ENCODE measurements at places on chromosomes 2 and 18. TPM values are rescaled to one million over a fixed set of nuclear protein-coding genes. Genes with fewer than 3 reads are reported as not detected.

ELOA2 gene
- total RNA-seq: not detected

ZSWIM2 gene
- total RNA-seq: not detected

GPR39 gene
- not detected for total RNA-seq

RBM44 gene
- 1.2 TPM for total RNA-seq

DNA sequence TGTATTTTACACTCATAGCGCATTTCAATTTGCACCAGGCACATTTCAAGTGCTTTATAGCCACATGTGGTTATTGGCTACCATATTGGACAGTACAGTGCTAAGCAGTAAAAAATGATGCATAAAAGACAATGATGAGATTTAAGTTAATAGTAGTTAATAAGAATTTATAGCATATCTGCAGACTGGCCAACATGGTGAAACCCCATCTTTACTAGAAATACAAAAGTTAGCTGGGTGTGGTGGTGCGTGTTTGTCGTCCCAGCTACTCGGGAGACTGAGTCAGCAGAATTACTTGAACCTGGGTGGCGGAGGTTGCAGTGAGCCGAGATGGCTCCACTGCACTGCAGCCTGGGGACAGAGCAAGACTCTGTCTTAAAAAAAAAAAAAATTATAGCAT, 9.7 kb downstream of the DRC1 start:
- DNase-seq: no peak

GRCh38 chr2:39059366-39059952, 61.4 kb downstream of the SOS1 start:
- DNase-seq: peak; percentile 90

DNA sequence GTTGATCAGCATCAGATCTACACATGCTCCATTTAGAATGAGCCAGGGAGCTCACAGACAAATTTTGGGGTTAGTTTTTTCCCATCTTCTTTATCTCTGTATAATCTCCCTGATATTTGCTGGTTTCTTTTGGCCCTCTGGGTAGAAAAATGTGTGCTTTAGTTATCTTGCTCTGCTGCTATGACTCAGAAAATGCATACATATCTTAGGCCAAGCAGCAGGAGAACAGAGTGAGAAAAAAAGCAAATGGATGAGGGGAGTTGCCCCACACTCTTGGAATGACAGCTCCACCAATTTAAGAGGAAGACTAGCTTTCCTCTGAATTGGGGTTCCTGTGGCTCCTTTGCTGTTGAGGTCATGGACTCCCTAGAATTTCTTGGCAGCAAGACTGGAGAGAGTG, 331.8 kb downstream of the KCNJ3 start:
- no peak for DNase-seq

GRCh38 chr2:112166806-112167499, 28.8 kb downstream of the FBLN7 start:
- DNase-seq: no peak

DNA sequence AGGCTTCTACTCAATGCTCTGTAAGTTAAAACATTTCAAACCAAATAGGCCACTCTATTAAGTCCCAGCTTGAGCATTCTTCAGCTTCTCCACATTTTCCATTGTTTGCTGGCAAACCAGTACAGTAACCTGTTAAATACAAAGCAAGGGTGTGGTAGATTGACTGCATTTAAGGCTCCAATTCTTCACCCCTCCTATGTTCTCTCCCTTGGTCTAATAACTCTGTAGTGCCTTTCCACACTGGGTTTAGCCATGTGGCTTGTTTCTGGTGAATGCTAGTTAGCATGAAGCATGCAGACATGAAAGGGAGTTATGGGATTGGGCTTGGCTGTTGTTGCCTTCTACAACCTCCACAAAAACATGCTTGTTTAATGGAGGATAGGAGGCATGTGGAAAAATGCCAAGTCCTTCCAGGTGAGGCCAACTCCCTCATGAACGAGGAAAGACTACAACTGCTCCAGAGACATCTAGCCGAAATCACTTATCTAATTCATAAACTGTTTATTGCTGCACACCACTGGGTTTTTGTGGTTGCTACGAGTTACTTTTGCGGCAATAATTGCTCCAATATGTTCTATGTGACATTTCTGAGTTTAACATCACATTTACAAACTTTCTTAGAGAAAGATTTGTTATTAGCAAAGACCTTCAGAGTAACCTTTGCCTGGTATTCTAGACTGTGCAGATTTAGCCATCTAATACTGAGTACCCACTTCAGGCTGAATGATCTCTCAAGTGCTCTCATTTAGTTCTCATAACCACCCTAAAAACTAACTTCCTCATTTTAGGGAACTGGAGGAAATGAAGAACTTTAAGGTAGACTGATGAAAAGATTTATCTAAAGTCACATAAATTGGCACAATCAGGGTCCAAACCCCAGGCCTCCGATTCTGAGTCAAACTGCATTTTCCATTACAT, 104.0 kb downstream of the SMAD2 start:
- no peak for DNase-seq

DNA sequence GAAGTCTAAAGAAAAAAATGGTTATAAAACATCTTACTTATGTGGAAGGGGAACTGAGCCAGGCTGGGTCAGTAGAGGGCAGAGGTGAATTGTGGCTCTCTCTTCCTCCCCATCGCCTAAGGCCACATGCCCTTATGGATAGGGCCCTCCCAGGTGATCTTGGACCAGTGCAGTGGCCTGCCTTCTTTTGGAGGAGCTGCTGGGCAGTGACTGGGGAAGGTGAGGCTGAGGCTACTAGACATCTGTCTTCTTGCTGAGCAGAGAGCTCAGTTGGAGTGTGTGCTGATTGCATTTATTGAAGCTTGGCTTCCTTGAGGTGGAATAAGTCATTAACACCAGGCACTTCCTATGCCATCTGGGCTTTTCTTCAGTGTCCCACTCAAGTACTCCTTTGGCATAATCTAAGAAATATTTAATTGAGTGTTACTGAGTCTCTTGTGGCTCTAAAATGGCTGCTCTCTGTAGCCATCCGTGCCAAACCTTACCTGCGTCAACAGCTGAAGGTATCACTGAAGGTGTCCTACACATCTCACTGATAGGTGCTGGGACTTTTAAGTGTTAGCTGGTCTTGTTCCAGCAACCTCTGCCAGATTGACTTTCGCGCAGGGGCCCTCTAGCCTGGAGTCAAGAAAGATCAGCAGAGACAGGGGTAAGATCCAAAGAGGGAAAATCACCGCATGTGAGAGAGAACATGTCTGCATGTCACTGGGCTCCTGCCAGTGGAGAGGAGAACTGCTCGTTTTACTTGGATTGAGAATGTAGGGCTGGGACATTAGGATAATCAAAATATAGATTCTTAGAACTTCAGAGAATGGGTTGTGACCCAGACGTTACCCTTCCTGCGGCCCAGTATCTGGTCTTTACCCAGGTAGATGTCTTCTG, 256.1 kb downstream of the LTBP1 start:
- DNase-seq: no peak

DNA sequence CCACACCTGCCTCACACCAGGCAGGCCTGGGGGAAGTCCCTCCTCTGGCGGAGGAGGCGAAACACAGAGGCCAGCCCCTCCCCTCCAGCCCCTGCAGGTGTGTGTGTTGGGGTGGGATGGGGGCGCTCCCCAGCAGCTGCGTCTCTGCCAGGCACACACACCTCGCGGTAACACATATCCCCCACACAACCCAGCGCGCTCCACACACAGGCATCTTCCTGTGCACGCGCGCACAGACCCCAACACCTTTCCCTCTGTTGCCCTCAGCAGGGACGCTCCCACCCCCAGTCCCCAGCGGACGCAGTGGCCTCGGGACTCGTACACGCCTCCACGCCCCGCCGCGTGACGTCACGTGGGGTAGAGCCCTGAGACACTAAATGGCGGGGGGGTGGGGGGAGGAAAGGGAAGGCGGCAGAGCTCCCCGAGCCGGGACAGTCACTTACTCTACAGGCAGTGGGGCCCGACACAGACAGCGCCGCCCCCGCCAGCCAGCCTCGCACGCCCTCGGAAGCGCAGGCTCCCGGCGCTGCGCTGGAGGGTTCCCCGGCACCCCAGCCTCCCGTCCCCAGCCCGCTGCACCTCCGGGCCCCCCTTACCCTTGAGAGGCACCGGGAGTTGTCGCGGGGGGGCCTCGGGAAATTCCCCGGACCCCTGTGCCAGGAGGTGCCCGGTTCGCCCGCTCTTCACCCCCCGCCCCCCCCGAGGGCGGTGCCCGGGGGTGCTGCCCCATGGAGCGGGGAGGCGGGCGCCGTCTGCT, at the start of gene WNT10A:
Gene WNT10A, plus strand, starts transcription at position 751 of the 757 bp plus-strand sequence. CDS start 144 bp downstream, outside the sequence.
- DNase-seq: peak; percentile 60

DNA sequence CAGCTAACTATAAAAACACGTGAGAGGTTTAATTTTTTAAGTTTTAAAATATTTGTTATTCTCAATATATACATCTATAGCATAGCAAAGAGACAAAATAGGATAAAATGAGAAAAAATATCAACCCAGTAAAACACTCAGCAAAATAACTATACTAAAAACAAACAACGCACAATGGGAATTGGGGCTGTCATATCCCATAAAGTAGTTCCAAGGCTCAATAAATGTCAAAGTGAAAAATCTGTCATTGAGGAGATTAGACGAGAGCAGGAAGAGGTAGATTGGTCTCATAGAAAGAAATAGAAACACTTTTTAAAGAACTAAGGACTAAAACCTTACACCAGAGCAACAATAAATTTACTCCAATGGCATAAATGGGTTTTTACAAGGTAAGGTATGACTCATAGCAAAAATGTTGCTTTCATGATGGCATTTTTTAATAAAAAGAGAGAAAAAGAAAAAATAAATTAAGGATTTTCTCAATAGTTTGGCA, 153.7 kb downstream of the EVA1A start:
- DNase-seq: no peak

DNA sequence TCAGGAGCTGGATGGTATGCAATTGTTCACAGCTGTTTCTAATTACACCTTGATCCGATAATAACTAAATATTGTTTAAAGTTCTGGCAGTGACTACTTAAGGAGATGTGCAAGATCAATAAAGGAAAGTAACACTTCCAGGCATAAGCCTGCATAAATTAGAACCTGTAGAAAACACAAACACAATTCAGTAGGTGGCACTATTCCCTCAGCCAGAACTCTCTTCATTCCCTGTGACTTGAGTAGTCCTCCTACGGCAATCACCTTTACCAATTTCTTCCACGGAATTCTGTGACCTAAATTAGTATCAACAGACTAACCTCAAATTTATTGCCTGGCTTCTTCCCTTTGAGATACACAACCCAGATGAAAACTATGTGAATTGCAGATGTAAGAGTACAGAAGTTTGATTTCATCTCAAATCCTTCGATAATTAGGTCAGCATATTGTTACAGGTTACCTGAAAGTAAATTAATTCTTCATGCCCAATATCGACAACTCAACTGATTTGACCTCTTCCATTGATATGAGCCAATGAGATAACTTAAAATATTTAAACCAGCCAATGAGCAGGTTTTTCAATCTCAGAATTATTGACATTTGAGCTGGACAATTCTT, 137.8 kb downstream of the PID1 start:
- DNase-seq: peak; percentile 61

DNA sequence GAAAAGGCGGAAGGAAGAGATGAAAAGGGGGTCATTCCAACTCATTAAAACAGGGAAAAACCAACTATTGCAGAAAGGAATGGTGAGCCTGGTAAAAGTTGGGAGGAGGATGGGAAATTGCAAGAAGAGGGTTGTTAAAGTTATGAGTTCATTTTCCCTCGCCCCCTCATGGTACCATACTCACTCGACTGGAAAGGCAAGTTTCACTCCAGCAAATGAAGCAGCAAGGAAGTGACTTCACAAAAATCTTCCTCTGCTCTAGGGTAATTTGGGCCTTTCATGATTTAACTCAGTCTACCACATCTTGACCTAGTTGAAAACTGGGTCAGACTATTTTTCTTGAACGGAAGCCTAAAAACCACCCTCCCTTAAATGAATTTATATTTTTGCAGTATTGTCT, 22.8 kb upstream of the DAW1 start:
- DNase-seq: no peak

GRCh38 chr2:217996361-217996760, 6.4 kb downstream of the TNS1 start:
- DNase-seq: no peak

DNA sequence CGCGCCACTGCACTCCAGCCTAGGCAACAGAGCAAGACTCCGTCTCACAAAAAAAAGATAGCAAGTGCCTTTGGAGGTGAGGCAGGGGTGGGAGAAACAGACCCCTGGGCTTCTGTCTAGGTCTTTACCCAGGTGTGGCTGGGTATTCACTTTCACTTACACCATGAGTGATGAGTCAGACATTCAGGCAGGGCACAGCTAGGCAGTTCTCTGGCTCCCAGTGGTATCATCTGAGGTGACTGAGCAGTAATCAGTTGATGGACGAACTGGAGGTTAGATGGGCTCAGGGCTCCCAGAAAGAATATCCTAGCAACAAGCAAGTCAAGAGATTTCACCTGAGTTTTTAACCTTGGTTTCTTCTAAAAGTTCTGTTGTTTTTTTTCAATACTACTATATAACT, 107.0 kb upstream of the RAB6C start:
- no peak for DNase-seq

DNA sequence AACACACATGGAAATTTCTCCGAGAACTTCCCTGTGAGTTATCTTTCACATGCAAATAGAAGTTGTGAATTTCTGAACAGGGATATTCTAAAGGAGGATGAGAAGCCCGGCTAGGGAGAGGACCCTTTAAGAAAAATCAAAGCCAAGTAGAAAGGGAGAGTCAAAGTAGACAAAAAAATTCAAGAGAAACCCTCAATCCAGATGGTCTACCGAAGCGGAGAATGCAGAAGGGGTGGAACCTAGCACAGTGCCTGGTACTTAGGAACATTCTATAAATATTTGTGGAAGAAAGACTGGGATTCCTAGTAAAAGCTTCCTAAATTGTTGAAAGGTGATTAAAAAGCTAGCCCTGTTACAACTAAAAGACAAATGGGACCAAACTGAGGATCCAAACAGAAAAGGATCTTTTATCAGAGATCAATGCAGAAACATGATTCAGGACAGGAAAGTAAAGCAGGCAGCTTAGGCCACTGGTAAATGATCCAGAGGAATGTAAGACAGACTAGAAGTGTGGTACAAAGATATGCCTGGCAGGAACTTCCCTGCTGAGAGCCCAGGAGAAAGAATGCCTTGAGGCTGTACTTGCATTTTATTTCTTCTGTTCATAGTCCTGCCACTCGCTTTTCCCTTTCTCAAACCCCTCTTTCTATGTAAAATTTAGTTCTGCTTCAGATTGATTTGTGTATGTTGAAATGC, 19.5 kb upstream of the GLS start:
- no peak for DNase-seq

GRCh38 chr18:46622999-46623398, 34.0 kb downstream of the LOXHD1 start:
- DNase-seq: peak; percentile 55

DNA sequence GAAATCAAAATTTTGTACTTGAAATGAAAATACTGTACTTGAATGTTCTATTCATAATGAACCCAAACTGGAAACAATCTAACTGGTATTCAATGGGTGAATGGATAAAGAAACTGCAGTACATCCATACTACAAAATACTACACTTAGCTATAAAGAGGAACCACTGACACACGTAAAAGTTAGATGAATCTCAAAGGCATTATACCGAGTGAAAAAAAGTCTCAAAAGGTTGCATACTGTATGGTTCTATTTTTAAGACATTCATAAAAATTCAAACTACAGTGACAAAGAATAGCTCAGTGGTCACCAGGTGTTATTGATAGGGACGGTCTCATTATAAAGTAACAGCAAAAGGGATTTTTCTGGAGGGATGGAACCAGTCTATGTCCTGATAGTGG, 41.1 kb downstream of the COBLL1 start:
- no peak for DNase-seq

- no peak for DNase-seq
Observed at GRCh38 chr2:20111311-20112131, 60.1 kb upstream of the LAPTM4A start.
